ENCODE measurements at places on chromosomes 4 and X.

DNA sequence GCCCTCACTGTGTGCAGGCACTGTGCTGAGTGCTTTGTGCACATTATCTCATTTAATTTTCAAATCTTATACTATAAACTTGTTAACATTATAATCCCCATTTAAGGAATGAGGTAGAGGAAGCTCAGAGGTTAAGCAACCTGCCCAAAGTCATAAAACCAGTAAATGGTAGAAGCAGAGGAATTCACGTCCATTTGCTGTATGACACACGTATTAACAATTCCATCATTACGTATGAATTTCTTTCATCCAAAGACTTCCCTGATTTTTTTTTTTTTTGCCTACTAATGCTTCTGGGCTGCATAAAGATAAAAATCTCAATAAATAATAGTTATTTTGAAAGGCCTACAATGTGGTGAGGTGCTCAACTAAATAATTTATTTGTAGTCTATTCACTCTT, 64.5 kb upstream of the H2AZ1 start:
- DNase-seq: no peak

DNA sequence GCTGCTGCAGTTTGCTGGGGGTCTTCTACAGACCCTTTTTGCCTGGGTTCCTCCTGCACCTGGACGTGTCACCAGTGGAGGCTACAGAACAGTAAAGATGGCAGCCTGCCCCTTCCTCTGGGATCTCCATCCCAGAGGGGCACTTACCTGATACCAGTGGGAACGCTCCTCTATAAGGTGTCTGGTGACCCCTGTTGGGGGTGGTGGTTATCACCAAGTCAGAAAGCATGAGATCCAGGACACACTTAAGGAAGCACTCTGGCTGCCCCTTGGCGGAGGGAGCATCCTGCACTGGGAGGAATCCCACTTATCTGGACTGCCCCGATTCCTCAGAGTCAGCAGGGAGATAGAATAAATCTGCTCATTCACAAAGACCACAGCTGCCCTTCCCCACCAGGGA, 218.9 kb upstream of the GALNTL6 start:
- no peak for DNase-seq

- DNase-seq: no peak
Measured at GRCh38 chr4:110975338-110975737, 352.5 kb upstream of the PITX2 start.

GRCh38 chrX:137654481-137654880, 88.6 kb downstream of the ZIC3 start:
- DNase-seq: no peak

DNA sequence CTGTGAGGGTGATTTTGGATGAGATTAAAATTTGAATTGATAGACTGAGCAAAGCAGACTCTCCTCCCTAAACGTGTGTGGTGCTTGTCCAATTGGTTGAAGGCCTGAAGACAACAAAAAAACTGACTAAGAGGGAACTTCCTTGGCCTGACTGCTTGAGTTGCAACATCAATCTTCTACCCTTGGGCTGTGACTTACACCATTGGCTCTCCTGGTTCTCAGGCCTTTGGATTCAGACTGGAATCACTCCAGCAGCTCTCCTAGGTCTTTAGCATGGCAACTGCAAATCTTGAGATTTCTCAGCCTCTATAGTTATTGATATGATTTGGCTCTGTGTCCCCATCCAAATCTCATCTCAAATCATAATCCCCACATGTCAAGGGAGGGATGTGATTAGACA, 49.7 kb upstream of the IGFBP7 start:
- DNase-seq: no peak

DNA sequence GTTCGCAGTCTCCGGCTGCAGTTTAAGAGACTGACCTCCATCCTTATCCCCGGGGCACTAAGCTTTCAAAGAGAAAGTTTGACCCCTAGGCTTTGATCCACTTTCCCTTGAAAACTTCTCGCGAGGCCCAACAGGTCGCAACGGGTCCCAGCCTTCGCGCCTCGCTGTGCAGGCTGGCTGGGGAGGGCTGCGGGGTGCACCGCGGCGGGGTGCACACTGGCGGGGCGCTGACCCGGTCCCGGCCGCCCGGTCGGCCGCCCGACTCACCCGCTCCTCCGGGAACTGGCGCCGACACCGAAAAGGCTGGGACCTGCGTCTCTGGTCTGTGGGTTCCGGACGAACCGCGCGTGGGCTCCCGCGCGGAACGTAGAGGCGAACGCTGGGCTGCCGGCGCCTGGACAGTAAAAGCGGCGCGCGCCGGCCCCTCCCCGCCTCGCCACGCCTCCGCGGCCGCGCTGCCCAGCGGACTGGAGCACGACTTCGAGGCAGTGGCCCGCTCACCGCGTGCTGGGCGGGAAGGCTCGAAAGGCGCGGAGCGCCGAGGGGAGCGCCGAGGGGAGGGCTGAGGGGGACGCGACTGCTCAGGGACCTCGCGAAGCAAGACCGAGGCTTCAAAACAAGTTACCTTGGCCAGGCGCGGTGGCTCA, at the start of gene TAF7L:
TAF7L (minus strand) TSS at position 378 of the 647 bp plus-strand sequence. CDS start 3,791 bp downstream, outside the sequence.
- no peak for DNase-seq

DNA sequence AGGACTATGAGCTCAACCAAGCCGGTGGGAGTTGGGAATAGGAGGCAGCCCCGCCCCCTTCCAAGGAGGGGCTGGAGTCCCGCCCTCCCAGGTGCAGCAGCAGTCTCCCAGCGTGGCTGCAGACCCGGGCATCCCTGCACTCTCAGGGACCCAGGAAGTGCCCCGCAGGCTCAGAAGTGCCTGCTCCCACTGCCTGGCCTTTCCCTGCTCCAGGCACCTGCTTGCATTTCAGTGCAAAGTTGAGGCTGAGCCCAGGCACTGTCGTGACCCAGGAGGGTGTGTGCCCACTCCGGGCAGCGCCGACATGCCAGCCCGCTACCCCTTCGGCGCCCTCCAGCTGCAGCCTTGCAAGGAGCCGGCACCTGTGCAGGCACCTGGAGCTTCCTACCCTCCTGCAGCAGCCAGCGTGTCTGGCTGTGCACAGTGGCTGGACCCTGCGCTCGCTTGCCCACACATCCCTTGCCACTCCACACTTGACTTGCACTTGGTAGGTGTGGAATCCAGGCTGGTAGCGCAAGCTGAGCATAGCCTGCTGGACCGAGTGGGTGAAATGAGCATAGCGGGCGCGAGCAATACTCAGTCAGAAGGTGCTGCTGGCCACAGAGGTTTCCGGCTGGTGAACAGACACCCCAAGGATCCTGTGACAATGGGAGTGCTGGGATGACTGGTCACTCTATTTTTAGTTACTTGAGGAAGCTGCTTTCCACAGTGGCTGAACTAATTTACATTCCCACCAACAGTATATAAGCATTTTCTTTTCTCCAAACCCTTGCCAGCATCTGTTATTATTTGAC, 236.3 kb downstream of the PCDH10 start:
- DNase-seq: no peak

DNA sequence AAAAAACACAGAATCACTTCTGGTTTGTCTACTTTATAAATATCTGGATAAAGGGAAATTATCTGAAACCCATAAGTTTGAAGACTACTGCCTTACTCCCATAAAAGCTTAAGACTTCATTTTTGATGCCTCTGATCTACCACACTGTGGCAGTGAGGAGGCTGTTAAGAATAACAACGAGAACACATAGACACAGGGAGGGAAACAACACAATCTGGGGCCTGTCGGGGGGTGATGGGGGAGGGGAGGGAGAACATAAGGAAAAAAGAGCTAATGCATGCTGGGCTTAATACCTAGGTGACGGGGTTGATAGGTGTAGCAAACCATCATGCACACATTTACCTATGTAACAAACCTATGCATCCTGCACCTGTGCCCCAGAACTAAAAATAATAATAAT, 573.7 kb downstream of the GBA3 start:
- DNase-seq: no peak

DNA sequence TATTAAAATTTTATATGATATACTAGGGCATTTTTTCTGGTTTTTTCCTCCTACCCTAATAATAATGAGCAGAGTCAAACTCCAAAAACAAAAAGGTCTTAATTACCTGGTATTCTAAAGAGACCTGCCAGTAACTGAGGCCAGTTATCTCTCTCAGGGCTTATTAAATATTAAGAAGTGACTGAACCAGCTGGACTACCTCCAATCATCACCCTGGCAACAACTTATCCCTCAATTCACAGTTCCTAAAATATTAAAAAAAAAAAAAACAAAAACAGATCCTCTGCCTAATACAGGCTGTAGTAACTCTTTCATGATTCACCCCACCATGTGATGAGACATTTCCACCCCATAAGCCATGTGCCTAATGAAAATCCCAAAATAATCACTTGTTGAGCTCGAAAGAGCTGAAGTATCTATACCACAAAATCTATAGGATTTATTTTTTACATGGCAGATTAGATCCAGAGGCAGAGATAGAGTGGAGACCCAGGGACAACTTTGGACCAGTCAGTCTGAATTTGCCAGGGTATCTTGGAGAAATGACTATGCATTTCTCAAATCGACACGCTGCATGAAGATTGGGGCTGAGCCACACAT, 698.0 kb downstream of the FAT4 start:
- DNase-seq: no peak

DNA sequence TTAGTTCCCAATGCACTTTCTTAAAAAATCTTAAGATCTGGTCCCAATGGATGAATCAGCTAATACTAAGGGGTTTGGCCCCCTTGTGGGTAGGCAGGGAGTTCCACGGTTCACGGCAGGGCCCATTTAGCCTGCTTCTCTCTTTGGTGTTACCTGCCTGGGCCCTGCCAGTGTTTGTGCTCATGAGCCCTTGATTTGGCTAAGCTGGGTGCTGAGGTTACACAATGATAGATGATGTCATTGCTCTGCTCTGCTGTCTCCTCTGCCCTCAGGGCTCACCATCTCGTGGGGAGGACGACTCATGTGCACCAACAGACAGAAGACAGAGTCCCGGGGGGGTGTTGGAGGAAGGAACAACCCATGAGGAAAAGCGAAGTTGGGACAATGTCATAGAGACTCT, 24.4 kb downstream of the RTL5 start:
- no peak for DNase-seq

DNA sequence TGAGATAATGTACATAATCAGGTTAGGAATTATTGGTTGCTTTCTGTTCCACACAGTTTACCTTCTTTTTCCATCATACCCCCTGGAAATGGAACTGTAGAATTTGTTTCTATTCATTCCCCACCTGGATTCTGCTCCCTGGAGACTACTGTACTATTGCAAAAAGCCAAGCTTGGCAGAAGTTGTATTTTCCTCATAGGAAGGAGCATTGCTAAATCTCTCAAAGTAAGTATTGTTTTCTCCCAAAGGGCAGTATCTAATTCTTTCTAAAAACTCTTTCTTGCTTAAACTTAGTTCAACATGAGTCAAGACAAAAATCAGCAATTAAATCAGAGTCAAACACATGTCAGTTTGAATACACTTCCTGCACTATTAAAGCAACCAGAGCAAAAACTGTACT, 136.2 kb downstream of the CDS1 start:
- no peak for DNase-seq

DNA sequence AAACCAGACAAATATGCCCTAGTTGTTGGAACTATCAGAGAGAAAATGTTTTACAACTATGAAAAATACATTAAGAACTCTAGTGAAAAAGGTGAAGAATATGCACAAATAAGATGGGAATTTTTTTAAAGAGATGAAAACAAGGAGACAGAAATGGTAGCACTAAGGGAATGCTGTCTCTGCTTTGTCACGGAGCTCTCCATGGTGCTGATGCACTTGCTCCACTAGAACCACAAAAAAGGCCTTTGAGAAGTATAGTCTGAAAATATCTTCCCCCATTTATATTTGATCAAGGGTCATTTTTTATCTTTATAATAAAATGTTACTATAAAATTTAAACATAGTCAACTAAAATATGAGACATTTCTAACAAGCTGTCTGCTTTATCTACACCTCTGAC, 1655.5 kb upstream of the AGA start:
- DNase-seq: no peak

DNA sequence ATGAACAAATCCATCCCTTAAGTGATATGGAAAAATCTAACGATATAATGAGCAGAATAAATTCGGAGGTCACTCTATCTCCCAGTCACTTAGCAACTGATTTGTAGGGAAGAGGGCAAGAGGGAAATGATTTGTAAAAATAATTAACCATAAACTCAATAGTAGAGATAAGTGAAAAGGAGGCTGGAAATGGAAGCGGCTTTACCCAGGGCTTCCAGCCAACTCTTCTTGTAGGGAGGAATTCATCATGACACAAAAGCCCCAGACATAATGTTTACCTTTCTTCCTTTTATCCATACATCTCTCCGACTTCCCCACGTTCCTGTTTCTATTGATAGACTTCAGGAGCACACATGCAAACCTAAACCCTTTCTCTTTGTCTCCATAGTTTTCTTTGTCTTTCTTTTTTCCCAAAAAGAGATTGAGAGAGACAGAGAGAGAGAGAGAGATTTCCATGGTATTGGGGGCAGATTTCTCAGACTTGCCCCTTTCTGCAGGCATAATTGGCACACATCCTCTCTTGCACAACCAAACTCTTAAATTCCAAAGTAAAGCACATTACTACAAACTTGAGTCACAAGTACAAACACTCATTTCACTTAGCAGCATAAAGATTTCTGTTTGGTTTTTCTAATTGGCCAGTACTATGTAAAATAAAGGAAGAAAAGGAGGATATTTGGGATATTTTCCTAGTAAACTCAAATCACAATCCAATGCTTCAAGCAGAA, 140.9 kb downstream of the MAPK10 start:
- DNase-seq: no peak

Data from stimulated activated naive CD8-positive, alpha-beta T cell treated with anti-CD3 and anti-CD28 coated beads, Interleukin-15, Interleukin-2, amounts not matched to agents 100 U/mL and 50 U/mL, for 24 hours (primary cell).